Astrocyte (in vitro differentiated cells and primary cell): ENCODE measurements at places on chromosomes 13 and 19. TPM values are rescaled to one million over a fixed set of nuclear protein-coding genes. Genes with fewer than 3 reads are reported as not detected.

GRCh38 chr19:45526971-45527370, 19.7 kb downstream of the VASP start:
- no peak for DNase-seq

GRCh38 chr13:106367361-106367971, 168.0 kb downstream of the EFNB2 start:
- no peak for DNase-seq

- no peak for DNase-seq
Observed at GRCh38 chr13:50586414-50587083, 256.9 kb downstream of the DLEU7 start.

DNA sequence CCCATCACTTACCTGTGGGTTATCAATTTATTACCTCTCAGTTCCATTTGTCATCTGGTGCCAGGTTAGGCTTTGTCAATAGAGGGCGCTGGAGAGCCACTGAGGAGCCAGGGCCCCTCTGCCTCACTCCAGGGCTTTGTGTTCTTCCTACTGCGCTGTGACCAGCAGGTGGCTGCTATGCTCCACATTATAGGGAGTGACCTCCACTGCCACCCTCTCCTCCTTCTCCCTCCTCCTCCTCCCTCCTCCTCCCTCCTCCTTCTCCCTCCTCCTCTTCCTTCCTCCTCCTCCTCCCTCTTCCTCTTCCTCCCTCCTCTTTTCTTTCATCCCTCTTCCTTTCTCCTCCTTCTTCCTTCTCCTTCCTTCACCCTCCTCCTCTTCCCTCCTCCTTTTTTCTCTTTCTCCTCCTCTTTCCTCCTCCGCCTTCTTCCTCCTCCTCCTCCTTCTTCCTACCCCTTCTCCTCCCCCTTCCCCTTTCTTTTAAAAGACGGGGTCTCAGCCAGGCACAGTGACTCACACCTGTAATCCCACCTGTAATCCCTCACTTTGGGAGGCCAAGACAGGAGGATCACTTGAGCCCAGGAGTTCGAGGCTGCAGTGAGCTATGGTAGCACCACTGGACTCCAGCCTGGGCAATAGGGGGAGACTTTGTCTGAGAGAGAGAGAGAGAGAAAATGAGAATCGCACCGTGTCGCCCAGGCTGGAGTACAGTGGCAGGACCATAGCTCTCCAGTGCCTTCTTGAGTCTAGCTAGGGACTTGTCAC, 10.3 kb upstream of the ZBTB32 start:
- DNase-seq = peak; percentile 48

NCR1 gene
- total RNA-seq = not detected in 2 replicates

GRCh38 chr19:30395283-30395682, 23.1 kb downstream of the ZNF536 start:
- no peak for DNase-seq

DNA sequence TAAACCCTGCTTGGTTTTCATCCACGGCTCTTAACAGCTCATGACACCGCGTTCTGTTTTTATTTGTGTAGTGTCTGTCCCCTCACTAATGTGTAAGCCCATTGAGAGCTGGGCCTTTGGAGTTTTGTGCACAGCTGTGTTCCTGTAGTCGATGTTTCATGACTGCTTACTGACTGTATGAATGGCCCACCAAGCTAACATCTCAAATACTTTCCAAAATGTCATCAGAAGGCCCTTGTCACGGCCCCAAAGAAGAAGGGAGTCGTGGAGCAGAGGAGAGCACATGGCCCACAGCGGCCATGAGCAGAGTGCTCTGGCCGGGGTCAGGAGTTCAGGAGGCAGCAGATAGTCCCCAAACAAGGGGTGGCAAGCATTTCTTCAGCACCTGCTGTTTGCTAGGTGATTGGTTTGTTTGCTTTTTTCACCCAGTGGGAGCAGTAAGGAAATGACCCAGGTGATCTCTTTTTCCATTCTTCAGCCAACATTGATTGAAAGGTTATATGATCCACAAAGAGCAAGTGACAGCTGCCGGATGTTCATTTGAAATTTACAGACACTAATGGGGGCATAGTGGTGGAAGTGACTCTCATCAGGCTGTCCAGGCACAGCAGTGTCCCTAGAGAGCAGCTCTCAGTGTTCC, 315.2 kb downstream of the ATP8A2 start:
- no peak for DNase-seq

ZNF98 gene
- not detected in 2 replicates for total RNA-seq
